ENCODE measurements at places on chromosomes 16 and 17. TPM values are rescaled to one million over a fixed set of nuclear protein-coding genes. Genes with fewer than 3 reads are reported as not detected.

SPATA22 gene
- 0.10 TPM for total RNA-seq

DNA sequence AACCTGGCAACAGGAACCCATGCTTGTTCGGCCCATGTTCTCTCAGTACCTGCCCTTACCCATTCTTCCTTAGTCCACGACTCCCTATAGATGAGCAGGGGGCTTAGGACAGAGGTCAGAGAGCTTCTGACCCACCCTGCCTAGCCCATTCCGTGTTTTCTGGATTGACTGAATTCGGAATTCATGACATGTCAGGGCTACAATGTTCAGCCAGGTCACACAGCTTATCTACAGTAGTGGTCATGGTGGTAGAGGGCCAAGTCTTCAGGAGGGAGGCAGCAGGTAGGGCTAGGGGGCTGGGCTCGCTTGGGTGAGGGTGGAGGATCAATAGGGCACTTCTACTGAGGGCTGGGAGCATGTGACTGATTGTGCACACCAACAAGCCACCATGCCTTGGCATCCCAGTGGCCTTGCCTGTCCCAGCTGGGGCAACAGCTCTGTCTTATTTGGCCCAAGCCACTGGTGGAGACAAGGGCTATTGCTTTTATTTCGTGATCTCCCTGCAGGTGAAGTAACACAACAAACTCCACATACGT is 3.1 kb downstream of the HEXIM2 start:
- no peak for DNase-seq

- DNase-seq, result no peak
Observed at GRCh38 chr16:52466994-52467393, 79.9 kb downstream of the TOX3 start.

- no peak for DNase-seq
Observed at GRCh38 chr17:19670908-19671307, 22.4 kb downstream of the ALDH3A2 start.

TNFSF13 gene
- total RNA-seq, result 1.7 TPM

- no peak for DNase-seq
Observed at GRCh38 chr17:81931557-81932332, 4.2 kb upstream of the MAFG start.

PRR14 gene
- total RNA-seq, result 4.8 TPM

DNA sequence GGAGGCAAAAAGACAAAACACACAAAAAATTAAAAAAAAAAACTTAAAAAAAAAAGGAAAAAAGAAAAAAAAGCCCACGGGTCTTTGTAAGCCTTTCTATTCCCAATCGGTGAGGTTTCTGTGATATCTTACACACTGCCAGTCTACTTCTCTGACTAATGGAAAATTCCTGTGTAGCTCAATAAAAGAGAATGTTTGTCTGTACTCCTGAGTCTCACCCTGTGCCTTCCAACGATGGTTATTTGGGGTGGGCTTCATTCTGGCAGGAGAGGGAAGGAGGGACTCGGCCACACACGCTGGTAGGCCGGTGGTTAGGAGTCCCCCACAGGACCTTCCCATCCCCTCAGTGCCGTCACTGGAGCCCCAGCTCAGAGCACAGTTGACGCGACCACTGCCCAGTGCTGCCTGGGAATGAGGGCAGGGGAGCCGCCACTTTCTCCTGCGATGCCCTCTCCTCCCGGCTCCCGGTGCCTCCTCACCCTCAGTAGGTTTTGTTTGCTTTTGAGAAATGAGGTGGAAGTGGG is 68.0 kb downstream of the AMFR start:
- peak; percentile 73 for DNase-seq

GRCh38 chr16:67211674-67212073 is 12.7 kb downstream of the ELMO3 start:
- DNase-seq, result no peak

DNA sequence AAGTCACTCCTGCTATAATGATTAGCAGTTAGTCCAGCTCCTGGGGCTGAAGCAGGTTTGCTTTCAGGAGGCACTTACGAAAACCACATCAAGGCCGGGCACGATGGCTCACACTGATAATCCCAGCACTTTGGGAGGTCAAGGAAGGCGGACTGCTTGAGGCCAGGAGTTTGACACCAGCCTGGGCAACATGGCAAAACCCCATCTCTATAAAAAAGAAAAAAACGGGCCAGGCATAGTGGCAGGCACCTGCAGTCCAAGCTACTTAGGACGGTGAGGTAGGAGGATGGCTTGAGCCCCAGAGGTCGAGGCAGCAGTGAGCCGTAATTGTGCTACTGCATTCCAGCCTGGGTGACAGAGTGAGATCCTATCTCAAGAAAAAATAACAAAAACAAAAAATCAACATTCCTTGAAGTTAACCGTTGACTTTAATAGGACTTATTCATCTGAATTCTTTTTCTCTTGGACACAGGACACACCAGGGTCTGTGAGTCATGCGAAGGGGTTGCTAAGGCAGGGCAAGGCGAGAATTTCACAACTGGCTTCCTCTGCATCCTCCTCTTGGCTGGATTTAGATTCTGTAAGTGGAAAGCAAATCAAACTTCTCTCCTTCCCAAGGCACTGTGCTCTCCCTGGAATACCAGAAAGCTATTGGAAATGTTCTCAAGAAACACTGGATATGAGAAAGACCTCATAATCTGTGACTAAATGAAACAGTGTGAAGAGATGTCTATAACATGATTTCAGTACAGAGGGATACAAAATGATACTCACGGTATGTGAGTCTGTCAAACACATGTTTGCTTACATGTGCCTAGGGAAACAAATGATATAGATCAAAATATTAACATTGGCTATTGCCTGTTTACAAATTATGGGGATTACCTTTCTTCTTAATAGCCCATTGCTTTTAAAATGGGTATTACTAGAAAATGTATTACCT is 99.5 kb downstream of the SYCE1L start:
- DNase-seq, result no peak

DNA sequence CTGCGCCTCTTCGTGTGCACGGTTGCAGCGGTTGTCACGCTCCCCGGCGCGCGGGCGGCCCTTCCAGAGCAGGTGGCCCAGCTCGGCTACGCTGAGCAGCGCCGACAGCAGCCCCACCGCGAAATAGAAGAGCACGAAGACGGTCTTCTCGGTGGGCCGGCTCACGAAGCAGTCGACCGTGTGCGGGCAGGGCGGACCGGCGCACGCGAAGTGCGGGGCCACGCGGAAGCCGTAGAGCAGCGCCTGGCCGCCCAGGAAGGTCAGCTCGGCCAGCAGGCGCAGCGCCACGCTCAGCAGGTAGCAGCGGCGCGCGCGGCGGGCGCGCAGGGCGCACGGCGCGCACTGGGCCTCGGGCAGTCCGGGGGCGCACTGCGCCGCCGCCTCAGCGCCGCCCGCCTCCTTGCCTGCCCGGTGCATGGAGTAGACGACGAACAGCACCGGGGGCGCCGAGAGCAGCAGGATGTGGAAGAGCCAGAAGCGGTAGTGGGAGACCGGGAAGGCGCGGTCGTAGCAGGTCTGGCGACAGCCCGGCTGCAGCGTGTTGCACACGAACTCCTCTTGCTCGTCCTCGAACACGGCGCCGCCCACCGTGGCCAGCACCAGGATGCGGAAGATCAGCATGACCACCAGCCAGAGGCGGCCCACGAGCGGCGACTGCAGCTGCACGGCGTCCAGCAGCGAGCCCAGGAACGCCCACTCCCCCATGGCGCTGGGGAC is 1.3 kb downstream of the GJD3 start:
- DNase-seq, result peak; percentile 82

- DNase-seq, result no peak
Observed at GRCh38 chr17:19771971-19772630, 24.0 kb upstream of the ALDH3A1 start.

GRCh38 chr16:77336637-77337036 is 98.2 kb downstream of the ADAMTS18 start:
- no peak for DNase-seq

GRCh38 chr17:70569128-70569527 is 399.8 kb downstream of the KCNJ2 start:
- no peak for DNase-seq

DNA sequence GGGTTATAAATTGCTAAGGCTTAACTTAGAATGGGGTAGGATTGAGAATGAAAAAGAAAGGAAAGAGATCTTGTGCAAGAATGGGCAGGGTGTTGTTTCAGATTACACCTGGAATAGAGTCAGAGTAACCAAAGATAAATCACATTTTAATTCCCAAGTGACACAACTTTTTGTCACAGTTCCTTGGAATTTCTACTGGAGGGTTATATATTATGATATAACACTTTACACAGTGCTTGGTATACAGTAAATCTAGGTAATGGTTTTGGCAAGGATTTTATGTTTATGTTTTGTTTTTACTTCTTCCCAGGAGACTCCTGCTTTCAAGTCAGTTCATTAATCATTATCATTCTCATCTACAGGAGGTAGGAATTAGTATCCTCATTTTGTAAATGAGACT is 115.7 kb upstream of the KCNJ16 start:
- no peak for DNase-seq

DNA sequence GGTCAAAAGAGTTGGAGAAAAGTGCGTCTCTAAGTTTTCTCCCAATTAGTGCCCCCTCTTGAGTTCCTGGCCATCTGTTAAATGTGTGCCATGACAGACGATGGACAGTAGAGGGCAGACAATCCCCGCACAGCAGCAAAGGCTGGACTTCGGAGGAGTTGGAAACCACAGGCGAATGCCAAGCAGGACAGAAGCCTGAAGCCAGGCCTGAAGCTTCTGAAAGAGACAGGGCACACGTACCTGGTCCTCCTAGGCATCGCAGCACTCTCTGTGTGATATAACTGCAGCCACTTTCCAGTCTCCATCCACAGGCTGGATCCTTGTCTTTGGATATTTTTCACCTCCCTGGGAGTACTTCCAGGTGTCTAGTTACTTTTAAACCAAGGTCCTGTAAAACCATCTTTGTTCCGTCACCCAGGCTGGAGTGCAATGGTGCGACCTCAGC is 14.5 kb downstream of the C17orf100 start:
- DNase-seq, result peak; percentile 88

- no peak for DNase-seq
Observed at GRCh38 chr17:56717471-56717870, 116.2 kb downstream of the C17orf67 start.

DNA sequence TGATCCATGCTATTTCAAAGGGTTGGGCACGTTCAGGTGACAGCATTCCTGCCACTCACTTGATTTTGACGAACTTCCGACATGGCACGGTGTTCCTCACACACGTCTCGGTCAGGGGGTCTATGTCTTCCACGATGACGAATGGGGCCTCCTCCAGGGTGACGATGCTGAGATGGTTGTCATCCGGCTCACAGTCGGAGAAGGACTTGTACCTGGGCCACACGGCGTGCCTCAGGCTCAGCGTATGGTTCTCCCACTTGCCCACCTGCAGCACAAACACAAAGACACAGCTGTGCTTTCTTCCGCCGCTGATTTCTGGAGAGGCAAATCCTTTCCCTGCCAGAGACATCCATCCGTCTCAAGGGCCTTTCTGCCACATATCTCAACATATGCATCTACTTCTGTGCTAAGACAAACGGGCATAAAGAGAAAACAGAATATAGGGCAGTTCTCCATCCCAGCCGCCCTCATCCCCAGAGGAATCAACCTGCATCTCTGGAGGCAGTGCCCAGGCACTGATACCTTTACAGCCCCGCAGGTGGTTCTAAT is 332.5 kb downstream of the GRIN2A start:
- DNase-seq, result peak; percentile 5

CCL13 gene
- total RNA-seq, result not detected

TNFRSF17 gene
- total RNA-seq, result not detected

DNA sequence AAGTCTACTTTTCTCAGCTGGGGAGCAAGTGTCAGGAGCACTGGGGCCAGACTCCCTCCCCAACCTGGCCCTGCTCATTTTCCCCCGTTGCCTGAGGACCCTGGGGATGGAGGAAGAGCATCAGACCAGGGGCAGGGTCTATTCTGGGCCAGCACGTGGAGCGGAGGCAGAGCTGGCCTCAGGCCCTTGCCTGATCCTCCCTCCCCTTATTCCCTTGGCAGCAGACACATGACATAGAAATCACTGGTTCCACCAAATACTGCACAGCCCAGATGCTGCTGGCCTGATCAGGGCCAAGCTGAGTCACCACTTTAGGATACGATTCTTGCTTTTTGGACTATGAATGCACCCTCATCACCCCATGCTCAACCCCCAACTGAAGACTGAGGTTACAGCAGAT is 15.8 kb upstream of the AGRP start:
- DNase-seq, result peak; percentile 9
